Activated T-helper 1 cell treated with anti-CD3 and anti-CD28 coated beads, Interleukin-2, amount 50 U/mL, for 16 hours (primary cell): ENCODE measurements at places on chromosomes 6 and 20.

- DNase-seq = no peak
Observed at GRCh38 chr6:13479206-13479800, 8.1 kb downstream of the GFOD1 start.

- DNase-seq = no peak
Observed at GRCh38 chr6:47794577-47795135, 12.8 kb downstream of the OPN5 start.

DNA sequence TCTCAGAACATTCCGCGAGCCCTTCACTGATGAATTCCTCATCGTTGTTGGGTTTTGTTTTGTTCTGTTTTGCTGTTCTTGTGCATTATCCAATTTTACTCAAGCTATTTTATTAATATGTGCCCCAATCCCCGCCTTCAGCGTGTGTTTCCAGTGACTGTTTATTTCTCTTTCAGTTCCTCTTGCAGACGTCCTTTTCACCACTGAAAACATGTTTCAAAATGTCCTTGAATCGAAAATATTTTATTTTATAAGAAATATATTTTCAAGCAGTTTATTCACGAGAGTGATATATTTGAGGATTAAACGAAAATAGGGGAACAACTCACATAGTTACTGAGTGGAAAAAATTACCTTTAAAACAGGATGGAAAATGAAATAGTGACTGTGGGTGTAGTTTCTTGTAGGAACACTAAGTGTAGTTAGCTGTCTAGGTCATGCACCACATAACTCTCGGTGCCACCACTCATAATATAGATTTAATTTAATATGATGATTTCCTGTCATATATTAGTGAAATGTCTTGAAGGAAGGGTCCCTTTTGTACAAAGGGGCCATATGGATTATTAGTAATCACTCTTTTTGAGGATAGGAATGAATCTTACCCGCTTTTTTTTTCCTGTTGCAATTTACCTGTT is 45.3 kb upstream of the HDDC2 start:
- no peak for DNase-seq

GRCh38 chr20:19880256-19881079 is 122.4 kb downstream of the RIN2 start:
- DNase-seq = no peak

- DNase-seq = no peak
Observed at GRCh38 chr20:20089018-20089417, 36.7 kb downstream of the CFAP61 start.

DNA sequence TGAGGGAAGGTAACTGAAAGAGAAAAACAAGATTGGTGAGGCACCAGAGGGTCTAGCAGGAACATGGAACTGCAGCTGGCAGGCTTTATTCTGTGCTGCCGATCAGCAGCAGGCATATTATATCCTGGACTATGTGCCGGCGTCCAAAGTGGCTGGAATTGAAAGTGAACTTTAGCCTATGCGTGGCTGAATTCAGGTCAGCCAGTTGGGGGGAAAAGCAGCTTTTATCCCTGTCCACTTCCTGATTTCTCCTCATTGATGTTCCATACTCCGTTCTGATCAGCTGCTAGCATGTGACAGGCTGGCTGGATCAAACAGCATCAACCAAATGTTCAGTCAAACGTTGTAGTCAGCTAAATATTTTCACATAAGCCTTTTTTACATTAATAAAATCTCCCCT is 99.0 kb downstream of the CAP2 start:
- DNase-seq = no peak

DNA sequence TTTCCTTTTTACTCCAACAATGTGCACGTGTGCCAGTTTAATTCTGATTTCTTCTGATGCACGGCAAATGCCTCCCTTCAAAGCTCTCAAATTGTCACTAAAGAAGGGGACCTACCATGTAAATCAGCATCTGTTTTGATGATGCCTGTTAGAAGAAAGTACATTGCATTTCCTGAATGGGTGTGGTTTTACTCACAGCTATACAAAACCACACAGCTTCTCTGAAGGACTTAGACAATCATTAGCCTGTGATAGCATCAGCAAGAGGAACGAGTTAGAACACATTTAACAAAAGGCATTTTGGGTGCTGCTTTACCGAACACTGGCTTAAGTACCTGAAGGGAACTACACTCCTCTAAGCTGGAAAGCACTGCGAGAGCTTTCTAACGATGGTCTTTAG is 109.4 kb downstream of the ATXN1 start:
- DNase-seq = no peak

DNA sequence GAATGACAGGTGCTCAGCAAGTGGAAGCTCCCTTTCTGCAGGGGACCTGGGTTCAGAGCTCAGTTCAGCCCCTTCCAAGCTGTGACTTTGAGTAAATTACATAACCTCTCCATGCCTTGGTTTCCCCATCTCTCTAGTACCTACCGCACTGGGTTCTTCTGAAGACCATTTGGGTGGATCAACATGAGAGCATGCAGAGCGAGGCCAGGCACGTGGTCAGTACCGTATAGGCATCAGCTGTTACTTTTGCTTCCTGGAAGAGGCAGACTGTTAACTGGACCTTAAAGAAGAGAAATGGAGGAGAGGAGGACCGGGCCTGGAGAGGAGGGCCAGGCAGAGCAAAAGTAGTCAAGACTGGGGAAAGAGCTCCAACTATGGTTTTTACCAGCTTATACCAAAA is 1.7 kb upstream of the MYLK2 start:
- DNase-seq = no peak

- no peak for DNase-seq
Observed at GRCh38 chr6:16683641-16684194, 77.5 kb downstream of the ATXN1 start.

DNA sequence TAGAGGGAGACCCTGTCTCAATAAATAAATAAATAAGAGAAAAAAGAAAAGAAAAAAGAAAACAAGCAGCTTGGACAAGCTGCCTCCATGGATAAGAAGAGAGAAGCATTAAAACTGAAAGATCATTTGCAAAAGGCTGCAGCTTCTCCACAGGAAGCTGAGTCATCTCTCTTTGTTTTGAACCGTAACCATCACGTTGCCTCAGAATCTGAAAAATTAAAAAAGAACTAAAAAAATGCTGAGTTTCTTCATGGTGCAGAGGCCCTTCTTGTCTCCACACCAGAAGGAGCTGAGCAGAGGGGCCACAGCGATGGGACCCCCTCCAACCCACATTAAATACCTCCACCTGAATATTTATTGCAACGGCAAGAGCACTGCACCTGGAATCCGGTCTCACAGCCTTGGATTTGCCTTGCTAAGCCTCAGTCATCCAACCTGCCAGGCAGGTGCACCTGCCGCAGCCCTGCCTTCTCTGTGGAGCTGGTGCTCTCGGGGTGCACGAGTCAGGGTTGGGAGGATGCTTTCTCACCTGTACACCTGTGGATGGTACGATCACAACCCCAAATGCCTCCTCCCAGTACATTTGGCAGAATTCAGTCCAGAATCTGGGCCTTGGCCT is 28.1 kb downstream of the TOX2 start:
- DNase-seq = no peak

DNA sequence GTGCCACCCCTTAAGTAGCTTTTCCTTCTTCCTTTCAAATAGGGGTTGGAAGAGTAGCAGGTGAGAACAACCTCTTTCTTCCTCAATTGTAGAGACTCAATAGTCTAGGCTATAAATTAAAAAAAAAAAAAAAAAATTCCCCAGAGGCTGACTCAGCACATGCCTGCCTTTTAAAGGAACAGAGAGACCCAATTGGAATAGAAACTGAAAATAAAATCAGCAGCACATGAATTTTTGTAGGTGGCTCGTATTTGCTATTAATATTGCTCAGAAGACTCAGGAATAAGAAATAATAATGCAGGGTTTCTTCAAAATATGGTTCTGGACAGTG is 19.3 kb downstream of the TOP1 start:
- DNase-seq = no peak

GRCh38 chr20:48720256-48720985 is 107.4 kb downstream of the PREX1 start:
- DNase-seq = no peak

DNA sequence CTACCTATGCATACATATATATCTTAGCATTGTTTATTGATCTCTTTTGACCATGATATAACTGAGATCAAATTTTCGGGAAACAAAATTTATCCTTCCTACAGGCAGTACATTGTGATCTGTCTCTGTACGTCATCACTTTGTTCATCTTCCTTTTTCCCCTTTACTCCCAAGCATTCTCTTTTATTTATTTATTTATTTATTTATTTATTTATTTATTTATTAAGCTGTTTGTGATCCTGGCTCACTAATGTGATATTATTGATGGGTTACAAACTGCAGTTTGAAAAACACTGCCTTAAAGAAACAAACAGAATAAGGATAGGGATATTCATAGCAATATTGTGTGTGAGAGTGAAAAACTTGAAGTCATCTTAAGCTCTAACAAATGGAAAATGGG is 51.2 kb downstream of the MACROD2 start:
- DNase-seq = no peak

GRCh38 chr6:13011612-13012146 is 295.1 kb downstream of the PHACTR1 start:
- no peak for DNase-seq

DNA sequence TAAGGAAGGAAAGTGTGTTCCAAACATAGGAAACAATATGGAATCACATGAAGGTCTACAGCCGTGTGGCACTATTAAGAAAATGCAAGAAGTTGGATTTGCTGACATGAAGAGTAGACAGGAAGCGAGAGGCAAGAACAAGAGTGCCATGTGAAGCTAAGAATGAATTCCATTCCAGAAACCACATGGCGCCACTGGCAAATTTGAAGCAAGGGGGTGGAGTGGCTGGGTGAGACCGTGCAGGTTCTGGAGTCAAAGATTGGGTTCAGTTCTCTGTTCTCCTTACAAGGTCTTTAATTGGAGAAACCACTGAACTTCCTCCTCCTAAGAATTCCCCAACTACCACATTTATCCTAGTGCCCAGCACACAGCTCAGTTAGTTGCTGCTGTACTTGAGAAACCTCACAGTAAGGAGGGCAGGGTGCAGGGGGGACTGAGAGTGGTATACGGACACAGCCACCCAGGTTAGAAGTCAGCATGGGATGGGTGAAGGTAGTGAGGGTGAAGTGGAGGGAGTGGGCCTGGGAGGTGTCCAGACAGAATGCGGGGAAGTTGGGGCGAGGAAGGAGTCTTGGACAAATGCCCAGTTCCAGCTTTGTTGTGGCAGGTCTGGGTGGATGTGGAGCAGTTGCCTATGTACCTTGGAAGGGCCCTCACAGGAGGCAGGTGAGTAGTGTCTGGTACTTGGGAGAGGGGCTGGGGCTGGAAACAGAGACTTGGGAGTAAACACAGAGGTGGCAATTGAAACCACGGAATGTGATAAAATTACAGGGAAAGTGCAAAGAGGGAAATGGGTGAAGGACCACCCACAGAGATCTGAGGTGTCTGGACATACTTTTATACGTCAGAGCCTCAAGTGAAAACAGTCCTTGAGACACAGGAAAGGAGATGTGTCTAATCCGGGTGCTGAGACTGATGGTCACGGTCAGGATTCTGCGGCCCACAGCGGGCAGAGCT is 14.3 kb downstream of the LYRM4 start:
- no peak for DNase-seq

DNA sequence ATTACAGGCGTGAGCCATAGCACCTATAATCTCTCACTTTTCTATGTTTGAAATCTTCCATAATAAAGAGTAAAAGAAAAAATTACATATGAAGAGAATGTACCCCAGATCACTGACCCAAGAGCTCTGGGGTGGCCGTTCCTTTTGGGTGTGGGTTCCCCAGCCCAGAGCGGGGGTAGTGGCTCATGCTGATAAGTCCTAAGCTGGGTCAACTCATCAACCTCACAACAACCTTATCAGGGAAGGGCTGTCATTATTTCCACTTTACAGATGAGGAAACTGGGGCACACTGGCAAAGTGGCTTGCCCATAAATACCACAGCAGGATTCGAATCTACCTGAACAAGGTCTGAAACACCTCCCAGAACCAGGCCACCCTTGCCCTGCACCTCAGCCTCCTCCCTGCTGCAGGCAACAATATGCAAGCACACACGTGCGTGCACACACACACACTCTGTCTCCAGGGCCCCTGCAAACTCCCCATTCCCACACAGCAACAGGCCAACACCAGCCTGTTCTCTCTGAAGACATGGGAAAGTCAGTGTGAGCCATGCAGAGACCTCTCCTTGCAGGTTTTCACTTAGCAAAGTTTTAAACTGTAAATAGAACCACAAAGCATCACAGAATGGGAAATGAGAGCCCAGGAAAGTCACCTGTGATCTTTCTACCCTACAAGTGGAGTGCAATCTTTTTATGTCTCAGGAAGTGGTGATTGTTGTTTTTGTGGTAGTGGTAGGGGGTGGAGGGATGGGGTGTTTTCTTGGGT is 27.7 kb downstream of the BFSP1 start:
- no peak for DNase-seq

DNA sequence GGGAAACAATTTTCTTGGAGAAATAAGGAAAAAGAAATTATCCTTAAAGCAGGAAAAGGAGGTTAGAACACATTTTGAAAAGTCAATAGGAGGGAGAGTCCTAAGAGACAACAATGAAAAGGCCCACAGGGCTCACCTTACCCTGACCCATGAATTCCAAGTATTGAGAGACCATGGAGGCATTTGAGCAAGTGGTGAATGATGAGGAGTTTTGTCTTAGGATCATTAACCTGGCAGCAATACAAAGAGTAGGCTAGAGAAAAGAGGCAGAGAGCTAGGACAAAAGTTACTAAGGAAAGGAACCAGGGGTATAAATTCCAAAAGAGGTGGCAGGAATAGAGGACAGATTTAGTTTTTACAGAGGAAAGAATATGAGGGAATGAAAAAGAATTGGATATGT is 44.7 kb downstream of the PACRG start:
- DNase-seq = no peak

GRCh38 chr6:47741807-47742206 is 40.0 kb upstream of the OPN5 start:
- DNase-seq = no peak

GRCh38 chr20:37369846-37370245 is 23.9 kb downstream of the SRC start:
- no peak for DNase-seq

- DNase-seq = no peak
Observed at GRCh38 chr20:834151-834746, 734 bp downstream of the FAM110A start.

- DNase-seq = no peak
Observed at GRCh38 chr6:56986611-56987010, 31.7 kb downstream of the BEND6 start.

DNA sequence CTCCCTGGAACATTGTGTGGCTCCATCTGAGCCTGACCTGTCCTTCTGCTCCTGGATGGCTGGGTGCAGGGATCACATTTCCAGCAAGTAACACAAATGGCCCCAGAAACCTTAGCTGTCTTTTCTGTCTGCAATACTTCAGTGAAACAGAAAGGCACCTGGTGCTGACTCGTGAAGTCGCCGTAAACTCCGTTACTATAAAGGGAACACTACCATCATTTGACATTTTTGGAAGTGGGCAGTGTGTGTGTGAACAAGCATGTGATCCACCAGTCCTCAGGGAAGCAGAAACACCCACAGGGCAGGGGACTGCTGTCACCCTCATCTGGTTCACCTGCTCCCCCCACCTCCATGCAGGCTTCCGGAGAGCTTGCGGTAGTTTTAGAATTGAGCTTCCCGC is 23.9 kb downstream of the SERPINB6 start:
- no peak for DNase-seq

- no peak for DNase-seq
Observed at GRCh38 chr20:42123981-42124473, 505.9 kb upstream of the CHD6 start.

GRCh38 chr20:22214296-22214695 is 370.1 kb downstream of the FOXA2 start:
- no peak for DNase-seq
